ENCODE measurements at places on chromosomes 5 and 9.

DNA sequence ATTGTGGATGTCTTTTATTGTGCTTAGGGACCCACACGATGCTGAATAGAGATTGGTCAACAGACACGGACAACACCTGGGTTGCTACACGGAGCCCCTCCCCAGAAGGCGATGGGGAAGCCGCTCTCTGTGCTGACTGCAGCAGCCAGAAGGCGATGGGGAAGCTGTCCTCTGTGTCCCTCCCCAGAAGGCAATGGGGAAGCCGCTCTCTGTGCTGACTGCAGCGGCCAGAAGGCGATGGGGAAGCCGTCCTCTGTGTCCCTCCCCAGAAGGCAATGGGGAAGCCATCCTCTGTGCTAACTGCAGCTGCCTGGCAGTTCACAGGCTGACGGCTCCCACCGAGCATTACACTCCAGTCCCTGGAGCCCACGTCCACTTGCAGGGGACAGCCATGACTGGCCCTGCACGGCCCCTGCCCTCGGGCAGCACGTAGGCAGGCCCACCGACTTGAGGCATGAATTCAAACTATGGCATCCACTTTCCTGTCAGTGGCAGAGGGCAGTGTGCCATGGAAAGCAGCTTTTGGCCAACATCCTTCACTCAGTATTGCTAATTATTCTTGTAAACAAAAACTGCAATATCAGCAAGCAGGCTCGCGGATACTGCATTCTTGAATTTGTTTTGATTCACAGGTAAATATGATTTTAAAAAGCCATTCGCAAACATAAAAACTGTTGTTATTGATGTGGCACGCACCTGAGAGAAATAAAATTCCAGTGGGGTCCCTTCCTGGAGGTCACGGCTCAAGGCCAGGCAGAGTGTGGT is 48.1 kb upstream of the CLPTM1L start:
- no peak for DNase-seq

DNA sequence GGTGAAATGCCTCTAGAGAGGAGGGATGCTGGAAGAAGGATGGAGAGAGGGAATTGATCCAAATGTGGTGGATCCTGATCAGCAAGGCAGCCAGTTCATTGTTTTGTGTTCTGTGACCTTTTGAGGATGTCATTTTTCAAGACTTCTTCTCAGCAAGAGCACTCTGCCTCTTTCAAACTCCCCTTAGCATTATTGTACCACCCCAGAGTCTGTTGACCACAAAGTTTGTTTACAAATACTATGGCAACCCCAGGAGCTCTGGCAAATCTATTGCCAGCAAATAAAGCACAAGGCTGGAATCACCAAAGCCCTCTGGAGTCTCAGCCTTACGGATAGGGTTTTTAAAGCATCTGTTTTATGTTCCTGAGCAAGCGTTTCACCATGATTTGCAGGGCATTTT is 76.2 kb upstream of the SLC1A3 start:
- DNase-seq = no peak

DNA sequence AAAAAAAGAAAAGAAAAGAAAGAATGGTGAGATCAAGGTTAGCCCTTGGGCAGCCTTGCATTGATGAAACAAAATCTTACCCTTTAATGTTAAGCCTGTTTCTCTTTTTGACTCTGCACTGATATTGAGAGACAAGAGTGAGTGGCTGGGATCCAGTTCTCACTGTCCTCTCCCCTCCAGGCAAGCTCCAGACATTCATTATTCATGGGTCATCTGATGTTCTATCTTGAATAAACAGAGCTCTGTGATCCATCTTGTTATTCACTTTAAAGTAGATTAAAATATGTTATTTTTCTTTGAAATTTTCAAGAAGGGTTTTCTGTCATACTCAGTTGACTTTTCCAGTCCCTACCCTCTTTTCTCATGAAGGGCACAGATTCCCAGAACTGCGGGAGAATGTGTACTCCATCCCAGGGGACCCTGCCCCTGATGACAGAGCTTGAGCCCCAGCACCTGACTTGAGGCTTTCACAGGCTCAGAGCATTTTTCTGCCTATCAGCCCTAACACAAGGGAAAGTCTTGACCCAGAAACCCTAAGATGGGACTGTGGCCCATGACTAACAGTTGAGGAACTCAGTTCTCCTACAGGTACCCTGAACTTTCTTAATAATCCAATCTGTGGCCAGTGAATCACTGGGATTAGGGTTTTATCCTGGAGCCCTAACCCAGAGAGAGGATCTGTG is 24.1 kb downstream of the ACTL7B start:
- no peak for DNase-seq

DNA sequence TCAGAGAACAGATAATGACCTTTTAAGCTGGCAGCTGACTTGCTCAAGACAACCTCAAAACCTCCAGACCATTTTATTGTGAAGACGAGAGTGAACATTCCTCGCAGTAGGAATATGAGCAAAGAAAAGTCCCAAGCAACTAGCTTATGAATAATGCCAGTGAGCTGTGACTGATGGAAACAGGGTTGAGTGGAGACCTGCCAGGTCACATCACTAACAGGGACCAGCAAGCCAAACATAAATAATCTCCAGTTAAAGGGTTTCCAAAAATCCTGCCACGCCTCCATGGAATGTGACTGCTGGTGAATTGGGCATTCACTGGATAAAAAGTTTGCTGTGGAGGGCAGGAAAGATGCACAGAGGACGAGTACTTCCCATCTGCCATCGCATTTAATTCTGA is 185.4 kb downstream of the CRB2 start:
- DNase-seq = no peak

GRCh38 chr5:65102976-65103711 is 334.4 kb downstream of the CWC27 start:
- peak; percentile 31 for DNase-seq

All from activated naive CD4-positive, alpha-beta T cell treated with anti-CD3 and anti-CD28 coated beads, Interleukin-2, amount 50 U/mL, for 72 hours (primary cell).